ENCODE measurements at places on chromosomes 7 and 10. TPM values are rescaled to one million over a fixed set of nuclear protein-coding genes. Genes with fewer than 3 reads are reported as not detected.

DNA sequence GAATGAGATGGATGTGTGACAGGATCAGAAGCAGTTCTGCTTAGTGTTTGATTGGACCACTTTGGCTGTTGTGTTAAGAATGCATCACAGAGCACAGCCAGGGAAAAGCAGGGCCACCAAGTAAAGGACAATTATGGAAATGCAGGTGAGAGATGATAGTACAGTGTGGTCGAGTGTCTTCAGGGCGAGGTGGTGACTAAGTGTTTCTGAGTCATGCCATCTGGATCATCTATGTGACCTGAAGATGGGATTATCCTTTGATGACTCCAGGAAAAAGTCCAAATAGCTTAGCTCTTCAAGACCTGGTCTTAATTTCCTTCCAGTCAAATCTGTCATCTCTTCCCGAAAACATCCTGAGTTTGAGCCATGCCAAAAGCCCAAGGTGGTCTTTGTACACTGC is 523.2 kb upstream of the IGFBP3 start:
- no peaks in the 10 kb centered on the region for H3K36me3 ChIP-seq
- no peaks in the 10 kb centered on the region for H3K27me3 ChIP-seq
- H3K4me3 ChIP-seq, result no peak overlapping the region
- DNase-seq, result no peak

GRCh38 chr10:99976886-99977665 is 32.7 kb downstream of the DNMBP start:
- no peaks in the 10 kb centered on the region for H3K4me1 ChIP-seq
- DNase-seq, result no peak
- H3K27me3 ChIP-seq, result no peaks in the 10 kb centered on the region
- no peaks in the 10 kb centered on the region for H3K36me3 ChIP-seq

DNA sequence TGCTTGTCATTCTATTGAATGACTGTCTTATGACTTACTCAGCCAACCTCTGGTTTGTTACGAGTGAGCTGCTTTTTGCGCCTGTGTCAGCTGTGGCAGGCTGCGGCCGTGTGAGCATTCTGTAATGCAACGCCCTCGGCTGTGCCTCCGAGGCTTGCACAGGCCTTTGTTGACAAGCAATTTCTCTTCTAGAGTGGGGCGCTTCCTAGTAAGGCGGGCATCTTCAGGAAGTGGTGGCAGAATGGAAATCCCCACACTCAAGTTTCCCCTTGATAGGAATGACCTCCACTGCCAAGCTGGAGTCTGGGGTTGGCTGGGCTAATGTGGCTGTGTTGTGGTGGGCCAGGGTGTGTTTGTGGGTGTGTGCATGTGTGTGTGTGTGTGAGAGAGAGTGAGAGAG is 20.2 kb upstream of the TMEM178B start:
- no peaks in the 10 kb centered on the region for H3K4me1 ChIP-seq
- DNase-seq, result no peak
- H3K27ac ChIP-seq, result no peak overlapping the region
- no peak overlapping the region for H3K4me3 ChIP-seq
- no peaks in the 10 kb centered on the region for H3K27me3 ChIP-seq

DNA sequence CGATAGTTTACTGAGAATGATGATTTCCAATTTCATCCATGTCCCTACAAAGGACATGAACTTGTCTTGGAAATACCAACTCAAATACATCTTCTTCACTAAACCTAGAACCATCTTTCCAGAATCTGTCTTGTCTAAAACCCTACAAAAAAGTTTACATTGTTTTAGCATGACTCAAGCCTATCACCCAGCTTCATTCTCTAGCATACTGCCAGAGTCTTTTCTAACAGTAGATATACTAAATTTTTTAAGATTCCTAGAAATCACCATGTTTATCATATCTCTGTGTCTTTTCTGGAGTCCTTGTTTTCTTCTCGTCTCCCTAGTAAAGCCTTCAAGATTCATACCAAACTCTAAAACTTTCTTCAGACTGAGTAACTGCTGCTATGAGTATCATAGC is 129.7 kb downstream of the SEMA3E start:
- no peaks in the 10 kb centered on the region for H3K27me3 ChIP-seq
- no peaks in the 10 kb centered on the region for H3K4me1 ChIP-seq
- no peaks in the 10 kb centered on the region for H3K36me3 ChIP-seq
- H3K4me3 ChIP-seq, result no peak overlapping the region
- H3K27ac ChIP-seq, result no peak overlapping the region

DNA sequence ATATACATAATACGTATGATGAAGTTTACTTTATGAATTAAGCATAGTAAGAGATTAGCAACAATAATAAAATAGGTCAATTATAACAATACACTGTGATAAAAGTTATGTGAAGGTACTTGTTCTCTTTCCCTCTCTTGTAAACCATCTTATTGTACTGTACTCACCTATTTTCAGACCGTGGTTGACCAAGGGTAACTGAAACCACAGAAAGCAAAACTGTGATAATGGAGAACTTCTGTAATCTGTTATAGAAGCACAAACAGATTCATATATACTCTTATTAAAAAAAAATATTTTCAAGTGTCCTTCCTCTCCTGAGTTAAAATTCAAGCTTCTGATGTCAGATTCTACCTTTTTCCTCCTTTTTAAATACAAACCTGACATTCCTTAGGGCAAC is 1247.8 kb upstream of the SORCS1 start:
- H3K4me1 ChIP-seq, result no peaks in the 10 kb centered on the region
- H3K4me3 ChIP-seq, result no peak overlapping the region
- H3K36me3 ChIP-seq, result no peaks in the 10 kb centered on the region
- no peak for DNase-seq
- H3K27me3 ChIP-seq, result no peaks in the 10 kb centered on the region

GRCh38 chr7:117017017-117017451 is 63.7 kb downstream of the ST7 start:
- H3K4me1 ChIP-seq, result peaks cover 91% of the 10 kb centered on the region
- H3K27me3 ChIP-seq, result no peaks in the 10 kb centered on the region
- no peaks in the 10 kb centered on the region for H3K36me3 ChIP-seq

- H3K27me3 ChIP-seq, result no peaks in the 10 kb centered on the region
- H3K36me3 ChIP-seq, result no peaks in the 10 kb centered on the region
- no peaks in the 10 kb centered on the region for H3K4me1 ChIP-seq
- no peak overlapping the region for H3K27ac ChIP-seq
- no peak overlapping the region for H3K4me3 ChIP-seq
- no peak for DNase-seq
These were observed 13.6 kb upstream of the CUBN start for GRCh38 chr10:17143055-17143690.

DNA sequence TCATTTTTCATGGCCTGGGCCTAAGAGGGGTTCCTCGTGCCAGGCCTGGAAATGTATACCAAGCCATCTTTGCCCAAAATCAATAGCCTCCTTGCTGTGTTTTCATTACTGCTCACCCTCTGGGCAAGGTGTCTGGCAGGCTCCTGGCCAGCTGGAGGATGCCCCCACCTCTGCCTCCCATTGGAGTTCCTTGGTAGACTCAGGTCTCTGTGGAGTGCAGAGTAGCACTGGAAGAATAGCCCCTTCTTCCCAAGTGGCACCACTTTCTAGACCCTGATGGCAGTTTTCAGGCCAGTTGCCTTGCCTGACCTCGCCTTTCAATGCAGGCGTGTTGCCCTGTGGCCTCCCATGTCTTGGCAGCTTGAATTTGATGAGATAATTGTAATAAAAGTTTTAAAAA is 55.7 kb upstream of the AQP1 start:
- no peaks in the 10 kb centered on the region for H3K36me3 ChIP-seq
- H3K4me1 ChIP-seq, result peaks cover 16% of the 10 kb centered on the region
- H3K4me3 ChIP-seq, result no peak overlapping the region
- H3K27me3 ChIP-seq, result no peaks in the 10 kb centered on the region
- no peak overlapping the region for H3K27ac ChIP-seq
- no peak for DNase-seq

CTNNA3 gene
- 2.0 TPM for polyA plus RNA-seq

SPDYE6 gene
- 0.29 TPM for polyA plus RNA-seq

TSPAN12 gene
- 22.5 TPM for polyA plus RNA-seq

PIP gene
- not detected for polyA plus RNA-seq

GLI3 gene
- polyA plus RNA-seq, result 0.51 TPM

SPDYE9 gene
- not detected for polyA plus RNA-seq
